Iris pigment epithelial cell (primary cell): ENCODE measurements at places on chromosomes 3 and 15.
A peak's percentile ranks its signal among the peaks of the same experiment; 100 is the strongest.

DNA sequence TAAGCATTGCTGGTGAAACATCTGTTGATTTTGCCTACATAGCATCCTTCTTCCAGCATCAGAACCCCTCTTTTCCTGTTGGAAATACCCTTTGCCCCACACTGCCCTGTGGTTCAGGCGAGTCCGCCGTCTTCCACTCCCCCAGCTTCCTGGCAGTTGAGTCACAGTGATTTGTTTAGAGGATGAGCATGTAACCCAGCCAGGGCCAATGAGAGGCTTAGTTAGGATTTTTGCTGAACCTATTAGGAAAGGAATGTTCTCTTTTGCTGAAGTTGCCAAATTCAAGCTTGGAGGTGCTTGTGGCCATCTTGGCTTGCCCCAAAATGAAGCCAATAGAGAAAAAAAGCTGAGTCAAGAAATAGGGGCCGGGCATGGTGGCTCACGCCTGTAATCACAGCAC, 19.0 kb upstream of the MEX3B start:
- peak; percentile 62 for DNase-seq

GRCh38 chr3:28347374-28348264, 902 bp upstream of the ZCWPW2 start:
- DNase-seq = peak; percentile 88

DNA sequence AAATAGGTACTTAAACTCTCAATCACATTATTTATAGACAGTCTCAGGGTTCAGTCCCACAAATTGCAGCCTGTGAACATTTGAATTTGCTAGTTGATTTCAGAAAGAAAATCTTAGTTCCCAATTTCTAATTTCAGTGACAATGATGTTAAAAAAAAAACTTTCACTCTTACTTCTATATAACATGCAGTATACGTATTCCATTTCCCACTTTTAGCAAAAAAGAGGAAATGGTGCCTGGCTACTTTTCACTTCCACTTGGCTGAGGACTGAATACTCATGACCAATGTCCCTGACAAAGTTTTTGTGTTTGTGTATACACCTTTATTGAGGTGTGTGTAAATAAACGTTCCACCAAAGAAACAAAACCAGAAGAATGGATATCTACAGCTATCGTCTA, 32.1 kb upstream of the XCR1 start:
- DNase-seq = no peak

DNA sequence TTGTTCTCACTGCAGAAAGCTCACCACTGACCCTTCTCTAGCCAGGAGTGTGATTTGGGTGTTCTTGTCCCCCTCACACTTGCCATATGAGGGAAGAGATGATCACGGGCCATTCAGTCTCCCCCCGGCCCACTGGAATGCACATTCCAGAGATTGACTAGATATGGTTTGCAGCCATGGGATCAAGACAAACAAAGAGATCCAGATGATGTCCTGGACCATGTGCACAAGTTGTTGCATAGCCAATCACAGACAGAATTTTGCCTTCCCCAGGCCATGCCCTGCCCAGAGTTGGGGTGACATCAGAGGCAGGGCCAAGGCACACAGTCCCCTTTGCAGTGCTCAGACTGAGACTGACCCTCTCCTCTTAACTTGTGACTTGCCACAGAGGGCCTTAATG, 14.8 kb downstream of the MUC13 start:
- peak; percentile 20 for DNase-seq

DNA sequence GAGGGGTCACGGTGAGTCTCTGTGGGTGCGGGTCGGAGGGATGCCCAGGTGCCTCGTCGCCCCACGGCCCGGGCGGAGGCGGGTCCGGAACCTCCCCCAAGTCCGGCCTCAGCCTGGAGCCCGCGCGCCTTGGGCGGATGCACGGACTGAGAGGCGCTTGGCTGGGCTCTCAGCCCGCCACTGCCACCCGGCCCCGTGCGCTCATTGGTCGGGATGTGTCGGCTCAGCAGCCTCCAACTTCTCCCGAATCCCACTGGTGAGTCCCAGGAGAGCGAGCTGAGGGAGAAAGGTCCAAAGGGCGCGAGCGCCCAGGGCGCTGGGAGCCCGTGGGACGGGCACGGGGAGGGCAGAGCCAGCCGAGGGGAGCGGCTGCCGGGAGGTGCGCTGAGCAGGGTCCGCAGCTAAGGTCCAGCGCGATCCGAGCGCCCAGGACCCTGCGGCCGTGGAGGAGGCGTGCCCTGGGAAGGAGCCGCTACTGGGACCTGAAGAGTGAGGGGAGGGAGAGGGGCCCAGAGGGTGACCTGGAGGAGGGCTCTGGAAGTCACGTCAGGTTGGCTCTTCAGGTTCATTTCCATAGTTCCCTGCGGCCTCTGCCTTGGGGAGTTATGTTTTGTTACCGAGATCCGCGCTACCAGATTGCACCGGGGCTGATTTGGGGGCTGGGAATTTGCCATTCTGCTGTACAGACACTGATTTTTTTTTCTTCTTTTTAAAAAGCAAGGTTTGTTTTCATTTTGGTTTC, at the start of gene MME:
TSS of gene MME (plus strand) at position 574 of the 742 bp plus-strand sequence. CDS start 3,849 bp downstream, outside the sequence.
- peak; percentile 86 for DNase-seq

GRCh38 chr3:190738636-190739155, 123.8 kb downstream of the GMNC start:
- DNase-seq = no peak

DNA sequence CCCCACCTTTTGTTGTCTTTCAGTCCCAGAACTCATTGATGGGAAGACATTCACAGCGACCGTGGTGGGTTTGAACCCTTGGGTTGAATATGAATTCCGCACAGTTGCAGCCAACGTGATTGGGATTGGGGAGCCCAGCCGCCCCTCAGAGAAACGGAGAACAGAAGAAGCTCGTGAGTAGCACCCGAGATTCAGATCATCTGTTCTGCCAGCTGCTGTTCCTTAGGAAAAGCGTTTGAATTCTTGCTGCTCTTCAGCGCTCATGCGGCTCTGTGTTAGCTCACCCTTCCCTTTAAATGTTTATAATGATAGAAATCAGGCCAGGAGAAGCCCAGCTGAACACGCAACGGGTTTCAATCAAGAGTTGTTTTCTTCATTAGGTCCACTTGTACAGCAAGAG, 73.0 kb downstream of the IL5RA start:
- DNase-seq = no peak

DNA sequence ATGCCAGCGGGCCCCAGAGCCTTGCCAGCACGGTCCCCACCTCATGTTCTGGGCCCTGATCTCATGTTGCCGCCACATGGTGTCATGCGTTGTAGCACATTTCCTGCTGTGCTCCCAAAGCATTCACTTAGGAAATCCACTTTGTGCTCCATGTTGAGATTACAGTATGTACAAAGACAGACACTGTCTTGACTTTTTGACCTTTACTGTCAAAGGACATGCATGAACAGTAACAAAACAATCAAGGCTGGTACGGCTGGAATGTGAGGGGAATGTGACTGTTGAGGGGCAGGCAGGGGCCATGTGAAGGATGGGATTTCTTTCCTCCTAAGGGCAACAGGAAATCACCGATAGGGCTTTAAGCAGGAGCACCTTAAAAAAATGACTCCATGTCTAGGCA, 53.3 kb upstream of the RPL32 start:
- DNase-seq = no peak

DNA sequence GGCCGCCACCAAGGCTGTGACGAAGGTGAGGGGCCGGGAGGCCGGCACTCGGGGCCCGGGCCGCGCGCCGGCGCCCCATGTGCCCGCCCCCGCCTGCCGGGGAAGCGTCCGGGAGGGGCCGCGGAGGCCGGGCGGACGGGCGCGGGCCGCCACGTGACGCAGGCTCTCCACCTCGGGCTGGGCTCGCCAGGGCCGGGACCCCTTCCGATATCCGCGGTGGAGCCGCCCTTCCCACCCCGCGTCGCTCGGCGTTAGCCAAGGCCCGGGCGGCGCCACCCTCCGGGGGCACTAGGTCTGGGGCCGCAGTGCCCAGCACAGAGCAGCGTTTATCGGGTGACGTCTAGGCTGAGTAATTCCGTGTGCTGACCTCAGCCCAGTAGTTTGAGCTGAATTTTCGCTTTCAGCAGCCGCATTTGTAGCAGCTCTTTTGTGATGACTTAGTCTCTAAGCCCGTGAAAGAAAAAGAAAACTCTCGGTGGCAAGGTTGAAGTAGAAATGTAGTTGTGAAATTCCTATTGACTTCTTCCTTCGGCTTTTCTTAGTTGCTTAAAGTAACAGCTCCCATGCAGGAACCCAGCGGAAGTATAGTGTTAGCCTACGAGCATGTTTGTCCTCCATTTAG, 885 bp downstream of the CDV3 start:
- peak; percentile 83 for DNase-seq

DNA sequence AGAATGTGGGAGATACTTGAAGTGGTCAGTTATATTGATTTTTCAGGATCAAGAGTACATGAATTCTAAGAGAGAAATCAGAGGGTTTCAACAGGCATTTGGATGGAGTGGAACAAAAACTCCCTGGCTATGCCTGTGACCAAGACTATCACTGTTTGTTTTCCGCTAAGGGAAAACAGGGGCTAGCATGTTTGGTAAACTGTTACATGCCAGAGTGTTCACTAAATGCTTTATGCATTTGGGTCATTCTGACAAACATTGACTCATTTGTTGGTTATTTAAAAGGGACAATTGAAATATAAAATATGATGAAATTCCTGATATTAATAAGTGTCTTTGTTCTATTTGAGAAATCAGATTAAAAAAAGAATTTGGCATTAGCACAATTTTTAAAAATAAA, 603.9 kb upstream of the KCNMB2 start:
- no peak for DNase-seq

DNA sequence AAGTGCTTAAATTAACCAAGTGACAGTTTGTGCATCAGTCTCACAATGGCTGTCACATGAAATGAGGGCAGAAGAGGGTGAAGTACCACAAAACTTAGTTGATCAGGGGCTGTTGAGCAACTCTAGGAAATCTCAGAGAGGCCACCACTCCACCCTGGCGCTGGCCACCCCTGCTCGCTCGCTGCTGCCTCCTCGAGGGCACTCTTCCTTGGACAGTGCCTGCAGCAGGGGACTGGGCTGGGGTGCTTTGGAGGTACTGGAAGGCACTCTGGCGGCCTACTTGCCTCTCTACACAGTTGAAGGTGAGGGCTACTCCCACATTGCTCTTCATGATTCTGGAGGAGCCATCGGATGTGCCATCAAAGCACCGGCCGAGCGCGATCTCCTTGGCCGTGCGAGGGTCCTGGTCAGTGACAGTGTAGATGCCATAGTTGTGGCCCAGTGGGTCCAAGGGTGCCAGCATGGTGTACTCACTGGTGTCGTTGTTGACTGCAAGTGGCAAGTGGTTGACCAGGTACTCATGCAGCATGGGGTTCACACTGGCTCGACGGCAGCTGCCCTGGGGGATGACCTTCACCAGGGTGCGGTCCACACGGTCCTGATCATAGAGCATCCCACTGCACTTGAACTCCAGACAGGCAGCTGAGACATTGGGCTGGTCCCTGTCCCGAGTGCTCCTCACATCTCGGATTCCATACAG, 11.6 kb upstream of the CLPX start:
- DNase-seq = no peak

- DNase-seq = no peak
Measured at GRCh38 chr3:157241599-157241998, 81.7 kb upstream of the CCNL1 start.

DNA sequence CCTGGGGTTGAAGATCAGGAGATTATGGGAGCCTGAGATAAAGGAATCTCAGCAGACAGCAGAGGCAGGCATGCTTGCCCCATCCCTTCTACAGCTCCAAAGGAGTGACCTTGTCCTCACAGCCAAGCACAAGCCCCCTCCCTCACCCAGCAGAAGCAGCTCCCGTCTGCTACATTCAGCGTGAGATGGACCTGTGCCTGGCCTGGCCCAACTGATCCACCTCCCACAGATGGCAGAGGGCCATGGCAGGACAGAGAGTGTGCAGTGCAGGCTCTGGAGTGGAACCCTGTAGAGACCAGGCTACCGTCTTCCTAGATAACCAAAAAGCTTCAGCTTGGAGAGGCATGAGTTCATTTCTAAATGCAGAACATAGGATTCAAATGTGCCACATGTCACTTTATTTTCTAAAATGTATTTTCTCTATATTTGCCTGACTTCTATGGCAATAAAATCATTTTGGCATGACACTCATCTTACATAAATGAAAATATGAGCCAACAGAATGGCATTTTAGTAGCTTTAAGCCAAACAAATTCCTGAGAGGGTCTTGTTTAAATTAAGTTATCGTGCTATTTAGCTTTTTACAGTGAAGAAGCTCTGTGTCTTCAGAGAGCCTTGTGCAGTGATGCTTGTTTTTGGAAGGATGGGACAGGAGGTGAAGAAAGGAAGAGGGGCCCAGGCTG, 43.7 kb downstream of the SLC12A8 start:
- DNase-seq = no peak

DNA sequence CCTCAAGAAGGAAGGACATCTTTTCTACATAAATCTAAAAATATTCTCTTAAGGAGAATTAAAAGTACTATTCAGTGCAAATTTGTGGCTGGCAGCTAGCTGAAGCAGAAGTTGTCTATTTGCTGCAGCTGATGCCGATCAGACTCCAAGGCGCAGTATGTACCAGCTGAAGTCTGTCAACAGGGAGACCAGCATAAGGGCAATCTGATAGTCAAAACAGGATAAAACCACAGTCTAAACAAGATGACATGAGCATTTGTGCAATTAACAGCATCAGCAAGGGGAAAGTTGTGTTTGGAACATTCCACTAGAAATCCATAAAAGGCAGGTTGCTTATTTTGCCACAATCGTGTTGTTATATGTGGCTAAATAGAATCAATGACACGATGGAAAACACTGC, 198.2 kb upstream of the ROBO2 start:
- DNase-seq = no peak

- peak; percentile 31 for DNase-seq
Measured at GRCh38 chr3:195441992-195442572, 738 bp downstream of the ACAP2 start.

GRCh38 chr3:51970606-51971300, 3.1 kb downstream of the ABHD14B start:
- no peak for DNase-seq

- DNase-seq = peak; percentile 2
Measured at GRCh38 chr3:20323307-20323927, 137.4 kb upstream of the SGO1 start.
